ENCODE measurements at places on chromosomes 6 and 20. TPM values are rescaled to one million over a fixed set of nuclear protein-coding genes. Genes with fewer than 3 reads are reported as not detected.
A peak's percentile ranks its signal among the peaks of the same experiment; 100 is the strongest.

DNA sequence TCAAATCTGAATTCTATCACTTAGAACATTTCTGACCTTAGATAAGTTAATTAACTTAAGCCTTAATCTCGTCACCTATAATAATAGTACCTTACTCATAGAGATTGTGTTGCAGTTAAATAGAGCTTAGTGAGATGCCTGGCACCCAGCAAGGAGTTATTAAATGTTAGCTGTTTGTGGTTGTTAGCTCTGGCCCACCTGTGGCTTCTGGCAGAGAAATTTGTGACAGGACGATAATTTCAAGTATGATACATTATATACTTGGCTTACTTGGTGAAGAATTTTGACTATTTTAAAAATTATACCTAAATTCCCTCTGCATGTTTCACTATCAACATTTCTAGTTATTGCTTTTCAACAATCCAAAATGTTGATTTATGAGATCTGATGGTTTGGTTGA, 102.9 kb upstream of the CEP162 start:
- DNase-seq: no peak

DNA sequence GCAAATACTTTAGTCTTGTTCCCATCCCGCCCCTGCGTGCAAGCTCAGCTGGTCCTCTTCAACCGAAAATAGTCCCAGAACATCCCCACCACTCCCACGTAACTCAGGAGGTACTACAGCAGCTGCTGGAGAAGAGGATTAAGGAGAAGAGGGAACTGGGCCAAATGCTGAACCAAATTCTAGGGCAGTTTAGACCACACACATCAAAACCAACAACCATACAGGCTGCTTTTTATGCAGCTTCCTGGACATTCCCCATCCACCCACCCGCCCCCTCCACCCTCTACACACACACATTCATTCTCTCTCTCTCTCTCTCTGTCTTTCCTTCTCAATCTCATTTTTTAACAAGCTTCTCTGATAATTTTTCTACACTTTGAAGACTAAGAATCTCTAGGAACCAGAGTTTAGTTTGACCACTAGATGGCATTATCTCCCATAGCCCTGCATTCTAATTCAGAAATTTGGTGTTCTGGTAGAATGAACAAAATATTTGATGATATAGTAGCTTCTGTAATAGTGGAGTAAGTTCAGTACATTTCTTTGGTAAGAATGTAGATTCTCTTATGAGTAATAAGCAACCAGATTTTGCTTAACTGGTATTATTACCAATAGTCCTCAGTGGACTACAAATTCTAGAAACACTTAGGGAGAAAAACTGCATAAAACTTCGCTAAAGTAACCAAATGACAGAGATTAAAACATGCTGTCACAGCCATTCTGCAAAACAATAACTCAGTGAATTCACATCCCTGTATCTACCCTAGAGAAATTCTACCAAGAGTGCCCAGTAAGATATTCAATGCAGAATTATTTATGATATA, 52.1 kb upstream of the BEND6 start:
- DNase-seq: peak; percentile 94

DNA sequence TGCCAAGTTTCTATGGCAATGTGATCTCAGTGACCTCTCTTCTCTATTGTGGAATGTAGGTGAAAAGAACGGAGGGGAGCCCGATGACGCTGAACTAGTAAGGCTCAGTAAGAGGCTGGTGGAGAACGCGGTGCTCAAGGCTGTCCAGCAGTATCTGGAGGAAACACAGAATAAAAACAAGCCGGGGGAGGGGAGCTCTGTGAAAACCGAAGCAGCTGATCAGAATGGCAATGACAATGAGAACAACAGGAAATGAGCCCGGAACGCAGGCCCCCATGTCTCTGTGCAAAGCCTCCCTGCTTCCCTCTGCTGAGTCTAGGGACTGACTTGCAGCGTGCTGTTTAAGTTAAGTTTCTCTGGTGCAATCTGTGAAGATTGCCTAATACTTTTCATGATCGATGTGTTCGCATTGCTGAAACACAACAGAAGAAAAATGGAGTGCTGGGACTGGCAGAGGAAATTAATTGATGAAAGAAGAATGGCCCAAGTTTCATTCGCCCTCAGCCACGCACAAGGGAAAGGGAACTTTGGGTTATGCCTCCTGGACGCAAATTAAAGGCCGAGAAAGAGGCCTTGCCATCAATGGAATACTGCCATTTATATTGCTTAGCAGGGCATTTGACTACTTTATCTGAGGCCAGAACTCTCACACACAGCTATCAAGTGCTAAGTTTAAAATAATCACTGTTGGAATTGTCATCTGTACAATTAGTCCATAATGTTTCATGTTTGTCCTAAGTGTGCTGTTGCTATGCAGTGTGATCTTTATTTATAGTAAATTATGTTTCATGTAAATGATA, 146.4 kb downstream of the AKAP7 start:
- no peak for DNase-seq

DNA sequence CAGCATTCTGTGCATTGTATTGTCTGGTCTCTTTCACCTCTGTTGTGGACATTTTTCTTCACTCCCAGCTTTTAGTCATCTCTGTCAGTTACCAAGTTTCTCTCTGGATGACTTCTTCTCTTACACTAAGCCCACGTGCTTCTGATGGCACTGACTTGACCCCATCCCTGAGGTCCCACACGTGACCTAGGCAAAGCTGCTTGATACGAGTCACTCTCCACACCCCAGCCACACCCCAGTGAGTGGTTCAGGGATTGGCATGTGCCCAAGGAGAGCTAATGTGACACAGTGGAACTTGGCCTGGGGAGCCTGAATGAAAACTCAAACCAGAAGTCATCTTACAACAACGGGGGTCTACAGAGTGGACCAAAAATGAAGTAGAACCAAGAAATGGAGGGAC, 32.2 kb downstream of the HTR1E start:
- no peak for DNase-seq

DNA sequence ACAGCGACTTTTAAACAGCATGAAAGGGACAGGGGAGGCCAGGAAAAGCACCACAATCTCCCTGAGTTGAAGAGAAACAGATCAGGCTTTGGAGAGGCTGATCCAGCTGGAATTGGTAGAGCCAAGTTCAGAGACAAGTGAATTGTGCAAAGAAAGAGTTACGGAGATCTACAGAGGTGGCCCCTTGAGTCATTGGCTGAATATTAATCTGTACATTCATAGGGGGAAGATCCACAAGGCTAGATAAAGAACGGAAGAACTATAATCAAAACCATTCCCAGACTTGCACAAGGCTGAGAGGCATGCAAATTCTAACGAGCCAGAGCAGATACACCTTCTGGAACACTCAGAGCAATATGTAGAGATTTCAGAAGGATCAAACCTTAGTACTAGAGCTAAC, 14.2 kb upstream of the FOXQ1 start:
- no peak for DNase-seq

- DNase-seq: no peak
These were observed 52.9 kb upstream of the TAF8 start for GRCh38 chr6:41997456-41997855.

- DNase-seq: no peak
These were observed 227.3 kb downstream of the PREX1 start for GRCh38 chr20:48600470-48600945.

- DNase-seq: peak; percentile 86
These were observed 172.8 kb upstream of the SNX9 start for GRCh38 chr6:157650261-157650640.

- peak; percentile 85 for DNase-seq
These were observed 71.4 kb upstream of the PRSS16 start for GRCh38 chr6:27176096-27176495.

The GNMT gene
- 0.41 TPM for total RNA-seq

- no peak for DNase-seq
These were observed 151.3 kb downstream of the DTNBP1 start for GRCh38 chr6:15511248-15512125.

The PBX2 gene
- 96.6 TPM for total RNA-seq

DNA sequence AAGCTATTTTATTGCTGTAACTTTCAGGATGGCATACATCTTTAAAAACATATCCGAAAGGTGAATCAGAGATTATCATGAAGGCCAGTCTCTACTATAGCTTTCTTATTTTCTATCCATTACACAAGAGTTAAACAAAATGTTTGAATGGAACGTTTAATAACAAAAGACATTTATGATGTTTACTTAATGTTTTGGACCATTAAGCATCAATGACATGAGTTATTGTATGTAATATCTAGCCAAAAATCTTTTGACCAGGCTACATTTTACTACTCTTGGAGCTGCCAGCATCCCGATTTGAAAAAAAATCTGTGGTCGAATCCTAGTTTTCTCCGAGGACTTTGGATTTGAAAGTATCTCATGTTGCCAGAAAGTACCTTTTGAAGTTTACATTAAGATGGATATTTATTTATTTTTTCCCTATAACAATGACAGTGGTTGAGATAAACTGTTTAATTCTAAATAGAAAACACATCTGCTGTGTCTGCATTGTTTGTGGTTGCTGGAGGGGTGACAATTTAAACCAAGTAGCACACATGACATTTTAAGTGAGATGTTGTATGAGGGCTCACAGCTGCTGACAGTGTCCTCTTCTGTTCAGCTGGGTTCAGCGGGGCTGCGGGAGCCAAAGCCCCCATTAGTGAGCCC, 293.7 kb upstream of the TCF21 start:
- DNase-seq: peak; percentile 52

- no peak for DNase-seq
These were observed 693.0 kb upstream of the MAP3K7 start for GRCh38 chr6:91279740-91280493.

The SLC12A5 gene
- total RNA-seq: 0.21 TPM

- DNase-seq: no peak
These were observed 214.4 kb downstream of the PTPRK start for GRCh38 chr6:128305976-128306375.

DNA sequence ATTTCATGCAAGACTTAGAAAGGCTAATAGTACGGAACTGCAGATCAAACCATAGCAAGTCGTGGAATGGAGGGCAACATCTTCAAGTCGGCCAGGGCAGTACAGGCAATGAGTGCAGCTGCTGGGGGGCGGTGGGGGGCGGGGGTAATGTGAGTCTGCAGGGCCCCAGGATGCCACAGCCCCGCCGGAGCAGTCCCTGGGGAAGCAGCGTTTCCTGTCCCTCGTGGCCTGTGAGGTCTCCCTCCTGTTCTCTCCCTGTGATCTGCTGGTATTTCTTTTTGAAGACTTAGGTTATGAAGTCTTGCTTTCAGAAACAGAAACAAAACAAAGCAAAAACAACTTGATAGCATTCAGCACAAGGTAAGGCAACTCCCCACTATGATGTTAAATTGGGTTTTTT, 351.9 kb downstream of the FOXA2 start:
- no peak for DNase-seq

The OR2J3 gene
- total RNA-seq: not detected

GRCh38 chr20:31633339-31633914, 4.3 kb upstream of the COX4I2 start:
- DNase-seq: no peak

DNA sequence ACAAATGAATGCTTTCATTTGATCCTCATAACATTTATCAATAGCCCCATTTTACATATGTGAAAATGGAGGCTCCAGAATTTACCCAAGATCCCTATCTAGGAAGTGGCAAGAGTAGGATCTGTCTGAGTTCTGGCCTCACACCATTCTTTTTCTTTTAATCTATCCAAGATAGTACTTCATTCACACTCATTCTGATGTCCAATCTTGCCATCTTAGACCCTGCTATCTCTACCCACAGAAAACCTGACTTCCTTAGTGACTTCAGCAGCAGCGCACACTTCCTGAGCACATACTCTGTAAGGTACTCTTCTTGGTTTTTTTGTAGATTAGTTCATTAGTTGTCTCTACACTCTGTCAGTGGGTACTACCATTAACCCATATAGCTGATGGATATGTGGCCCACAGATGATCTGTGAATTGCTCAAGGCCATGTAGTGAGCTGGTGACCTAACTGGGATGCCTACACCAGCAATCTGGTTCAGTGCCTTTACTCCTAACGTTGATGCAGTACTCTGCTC, 36.3 kb downstream of the COX4I2 start:
- no peak for DNase-seq

The FAM83C gene
- 2.2 TPM for total RNA-seq

The CD24 gene
- total RNA-seq: 122 TPM

GRCh38 chr6:44856479-44856878, 469.0 kb downstream of the CDC5L start:
- DNase-seq: no peak

DNA sequence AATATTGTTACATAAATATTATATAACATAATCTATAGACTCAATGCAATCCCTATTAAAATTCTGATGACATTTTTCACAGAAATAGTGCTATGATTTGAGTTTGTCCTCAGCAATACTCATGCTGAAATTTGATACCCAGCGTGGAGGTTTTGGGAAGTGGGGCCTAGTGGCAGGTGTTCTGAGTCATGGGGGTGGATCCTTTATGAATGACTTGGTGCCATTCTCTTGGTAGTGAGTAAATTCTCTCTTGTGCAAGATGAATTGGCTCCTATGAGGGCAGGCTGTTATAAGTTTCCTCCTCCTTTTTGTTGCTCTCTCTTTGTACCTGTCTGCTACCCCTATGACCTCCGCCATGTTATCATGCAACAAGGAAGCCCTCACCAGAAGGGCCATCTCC, 65.8 kb downstream of the SHPRH start:
- no peak for DNase-seq

The SIRPD gene
- total RNA-seq: not detected

DNA sequence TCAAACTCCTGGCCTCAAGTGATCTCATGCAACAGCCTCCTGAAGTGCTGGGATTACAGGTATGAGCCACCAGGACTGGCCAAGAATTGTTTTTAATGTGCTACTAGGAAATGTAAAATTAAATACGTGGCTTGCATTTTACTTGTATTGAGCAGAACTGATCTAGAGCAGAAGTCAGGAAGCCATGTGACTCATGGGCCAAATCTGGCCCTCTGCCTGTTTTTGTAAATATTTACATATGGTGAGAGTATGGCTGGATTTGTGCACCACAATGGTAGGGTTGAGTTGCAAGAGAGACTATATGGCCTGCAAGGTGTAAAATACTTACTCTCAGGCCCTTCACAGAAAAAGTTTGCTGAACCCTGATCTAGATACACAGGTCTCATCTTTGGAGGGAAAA, 75.8 kb downstream of the LAMP5 start:
- no peak for DNase-seq

- DNase-seq: no peak
These were observed 9.2 kb downstream of the CST3 start for GRCh38 chr20:23628402-23629016.

The SLC22A3 gene
- 41.6 TPM for total RNA-seq

The RAET1E gene
- 8.8 TPM for total RNA-seq

DNA sequence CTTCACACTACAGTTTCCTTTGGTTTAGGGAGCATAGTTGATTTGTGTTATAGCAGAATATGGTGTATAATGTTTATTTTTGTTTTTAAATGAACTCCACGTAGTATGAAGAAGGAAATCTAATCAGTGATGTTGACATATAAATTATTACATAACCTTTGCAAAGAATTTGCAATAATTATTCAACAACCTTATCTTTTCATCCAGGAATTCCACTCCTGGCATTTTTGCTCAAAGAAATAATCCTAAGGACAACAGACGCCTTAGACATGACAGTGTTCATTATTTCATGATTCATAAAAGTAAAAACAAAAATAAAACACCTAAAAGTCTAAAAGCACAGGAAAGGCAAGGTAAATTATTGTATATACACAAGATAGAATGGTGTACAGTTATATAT, 229.2 kb downstream of the EPM2A start:
- no peak for DNase-seq

- no peak for DNase-seq
These were observed 341.0 kb upstream of the OPRM1 start for GRCh38 chr6:153698001-153698400.

The GTSF1L gene
- not detected for total RNA-seq

The TNFRSF6B gene
- total RNA-seq: 1.1 TPM

The TBP gene
- total RNA-seq: 13.0 TPM

GRCh38 chr6:56477241-56477640, 165.4 kb downstream of the DST start:
- DNase-seq: no peak

GRCh38 chr6:168149015-168149414, 70.0 kb upstream of the FRMD1 start:
- no peak for DNase-seq
